ENCODE measurements at places on chromosomes 16 and 17.

DNA sequence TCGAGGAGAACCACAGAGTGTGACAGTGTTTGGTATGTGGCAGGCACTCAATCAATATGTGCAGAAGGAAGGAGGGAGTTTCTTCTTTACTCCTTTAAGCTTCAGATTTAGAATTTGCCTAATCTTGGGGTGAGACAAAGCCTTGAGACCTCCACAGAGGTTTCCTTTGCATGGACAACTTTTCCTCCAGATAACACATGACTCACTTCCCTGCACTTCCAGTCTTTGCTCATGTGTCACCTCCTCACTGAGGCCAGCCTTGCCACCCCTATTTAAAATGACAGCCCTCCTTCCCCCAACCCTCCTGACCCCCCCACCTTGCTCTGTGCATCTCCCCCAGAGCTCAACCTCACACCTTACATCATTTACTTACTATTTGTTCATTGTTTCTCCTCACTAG, 17.4 kb upstream of the NOS2 start:
- no peak for DNase-seq

DNA sequence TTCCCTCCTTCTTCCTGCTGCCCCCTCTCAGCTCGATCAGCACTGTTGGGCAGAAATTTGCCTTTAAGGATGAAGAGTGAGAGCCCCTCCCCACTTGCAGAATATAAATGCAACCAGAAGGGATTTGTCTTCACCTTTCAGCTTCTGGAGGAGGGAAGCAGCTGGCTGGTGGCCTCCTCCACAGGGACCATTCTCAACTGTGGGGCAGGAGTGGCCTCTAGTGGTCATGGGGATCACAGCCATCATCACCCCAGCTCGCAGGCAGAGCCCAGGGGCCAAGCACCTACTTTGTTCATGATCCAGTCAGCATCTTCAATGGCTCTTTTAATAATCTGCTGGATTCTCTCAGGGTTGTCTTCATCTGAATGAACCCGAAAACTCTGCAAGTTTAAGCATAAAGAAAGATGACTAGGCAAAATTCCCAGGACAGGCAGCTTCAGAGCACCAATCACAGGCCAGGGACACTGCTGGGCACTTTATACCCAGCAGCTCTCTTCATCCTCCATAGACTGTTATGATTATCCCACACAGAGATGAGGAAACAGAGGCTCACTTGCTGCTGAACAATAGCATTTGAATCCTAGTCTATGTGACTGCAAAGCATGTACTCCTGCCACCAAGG, 13.1 kb downstream of the LYRM9 start:
- DNase-seq: peak; percentile 60

- DNase-seq: no peak
Measured at GRCh38 chr16:30758988-30759491, 2.8 kb downstream of the CFAP119 start.

DNA sequence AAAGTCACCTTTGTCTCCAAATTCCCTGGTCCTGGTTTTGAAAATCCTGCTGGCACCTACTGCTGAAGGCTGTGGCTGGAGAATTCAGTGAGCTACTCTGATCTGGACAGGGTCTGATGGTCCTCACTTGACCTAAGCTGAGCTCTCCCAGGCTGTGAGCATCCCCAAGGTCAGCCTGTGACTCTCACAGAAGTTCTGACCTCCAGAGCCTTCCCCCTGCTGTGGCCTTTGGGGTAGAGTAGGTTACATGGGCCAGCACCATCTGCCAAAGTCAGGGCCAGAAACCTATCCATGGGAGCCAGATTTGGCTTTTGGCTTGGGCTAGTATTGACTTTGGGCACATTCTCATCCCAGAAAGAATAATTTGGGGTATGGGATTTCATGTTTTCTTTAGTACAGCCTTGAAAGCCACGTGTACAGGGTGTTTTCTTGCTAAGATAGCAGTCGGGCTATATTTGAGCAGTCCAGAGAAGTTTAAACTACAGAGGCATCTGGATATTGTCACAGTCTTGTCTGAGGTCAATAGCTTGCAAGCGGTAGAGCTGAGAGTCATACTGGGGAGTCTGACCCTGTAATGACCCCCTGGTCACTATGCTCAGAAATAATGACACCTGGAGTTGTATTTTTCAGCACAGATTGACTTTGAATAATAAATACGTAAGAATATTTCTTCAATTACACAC, 6.2 kb upstream of the AGRP start:
- DNase-seq: no peak

- no peak for DNase-seq
Measured at GRCh38 chr16:89708481-89708931, 7.0 kb upstream of the SPATA2L start.

- no peak for DNase-seq
Measured at GRCh38 chr17:79581324-79581932, 29.4 kb downstream of the RBFOX3 start.

- DNase-seq: peak; percentile 60
Measured at GRCh38 chr16:76946879-76947278, 244.1 kb upstream of the MON1B start.
